Activated CD4-positive, CD25-positive, alpha-beta regulatory T cell treated with anti-CD3 and anti-CD28 coated beads, Interleukin-2, amount 50 U/mL, for 72 hours (primary cell): ENCODE measurements at places on chromosomes 2 and 18.
A peak's percentile ranks its signal among the peaks of the same experiment; 100 is the strongest.

DNA sequence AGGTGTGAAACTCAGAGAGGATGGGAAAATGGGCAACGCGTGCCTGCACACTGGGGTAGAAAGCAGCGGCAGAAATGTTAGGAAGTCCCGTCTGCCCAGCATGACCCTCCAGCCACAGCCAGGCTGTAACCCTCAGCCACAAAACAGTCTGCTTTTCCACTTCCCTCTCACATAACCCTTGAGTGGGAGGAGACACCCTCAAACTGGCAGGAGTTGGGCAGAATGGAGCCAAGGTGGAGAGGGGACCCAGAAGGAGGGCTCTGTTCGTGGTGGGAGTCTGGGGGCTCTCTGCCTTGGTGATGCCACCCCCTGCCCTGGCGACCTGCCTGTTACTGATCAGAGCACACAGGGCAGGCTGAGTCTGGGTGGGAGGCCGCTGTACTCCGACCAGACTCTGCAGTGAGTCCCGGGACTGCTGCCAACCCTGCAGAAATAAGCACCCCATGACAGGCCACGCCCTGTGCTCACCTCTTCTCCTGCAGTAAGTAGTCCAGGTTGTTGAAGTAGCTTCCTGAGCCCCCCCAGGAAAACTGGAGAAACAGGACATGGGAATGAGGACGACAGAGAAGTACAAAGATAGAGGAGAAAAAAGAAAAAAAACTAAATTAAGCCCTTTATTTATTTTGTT is 16.0 kb downstream of the FAM178B start:
- DNase-seq, result no peak

GRCh38 chr2:120576509-120577474 is 158.9 kb upstream of the GLI2 start:
- no peak for DNase-seq

- DNase-seq, result no peak
Measured at GRCh38 chr2:23524261-23524706, 139.3 kb downstream of the KLHL29 start.

DNA sequence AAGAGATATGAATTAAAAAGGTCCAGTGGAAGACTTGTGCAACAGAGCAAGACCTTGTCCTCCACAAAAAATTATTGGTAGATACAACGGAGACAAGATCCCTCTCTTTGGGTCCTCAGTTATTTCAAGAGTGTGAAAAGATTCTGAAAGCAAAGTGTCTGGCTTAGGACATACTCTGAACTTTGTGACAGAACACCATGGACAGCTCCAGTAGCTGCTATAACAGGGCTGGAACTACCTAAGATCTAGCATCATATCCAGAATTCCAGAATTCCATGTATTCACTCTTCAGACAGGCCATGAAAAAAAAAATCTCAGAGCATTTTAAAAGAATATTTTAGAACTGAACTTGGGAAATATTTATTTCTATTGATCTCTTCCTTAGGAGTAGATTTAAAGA is 74.8 kb upstream of the ZBTB14 start:
- no peak for DNase-seq

DNA sequence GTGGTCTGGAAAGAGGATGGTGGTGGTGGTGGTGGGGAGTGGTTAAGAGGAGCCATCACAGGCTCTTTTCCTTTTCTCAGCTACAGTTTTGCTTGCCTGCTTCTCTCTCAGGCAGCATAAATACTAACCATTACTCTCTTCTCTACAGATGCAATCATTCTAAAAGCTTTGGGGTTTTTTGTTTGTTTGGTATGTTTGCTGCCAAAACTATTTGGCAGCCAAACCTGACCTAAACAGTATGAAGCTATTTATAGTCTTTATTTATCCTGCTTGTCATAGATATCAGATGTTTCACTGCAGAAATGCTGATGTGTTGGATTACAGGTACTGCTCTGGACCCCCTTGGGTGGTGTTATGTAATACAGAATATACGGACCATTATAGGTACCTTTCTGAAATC is 15.3 kb downstream of the SIX3 start:
- DNase-seq, result no peak

DNA sequence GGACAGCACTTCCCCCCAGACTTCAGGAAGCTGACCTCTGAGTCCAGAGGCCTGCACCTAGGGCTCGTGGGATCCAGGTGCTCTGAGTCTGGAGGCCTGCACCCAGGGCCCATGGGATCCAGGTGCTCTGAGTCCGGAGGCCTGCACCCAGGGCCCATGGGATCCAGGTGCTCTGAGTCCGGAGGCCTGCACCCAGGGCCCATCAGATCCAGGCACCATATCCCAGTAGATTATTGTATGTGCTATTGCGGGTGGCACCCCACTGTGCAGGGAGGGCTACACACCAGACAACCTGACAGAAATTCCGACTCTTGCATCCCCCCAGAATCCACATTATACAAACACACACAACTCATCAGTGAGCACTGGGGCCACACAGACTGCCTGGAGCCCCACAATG is 515.2 kb downstream of the EIPR1 start:
- DNase-seq, result no peak

DNA sequence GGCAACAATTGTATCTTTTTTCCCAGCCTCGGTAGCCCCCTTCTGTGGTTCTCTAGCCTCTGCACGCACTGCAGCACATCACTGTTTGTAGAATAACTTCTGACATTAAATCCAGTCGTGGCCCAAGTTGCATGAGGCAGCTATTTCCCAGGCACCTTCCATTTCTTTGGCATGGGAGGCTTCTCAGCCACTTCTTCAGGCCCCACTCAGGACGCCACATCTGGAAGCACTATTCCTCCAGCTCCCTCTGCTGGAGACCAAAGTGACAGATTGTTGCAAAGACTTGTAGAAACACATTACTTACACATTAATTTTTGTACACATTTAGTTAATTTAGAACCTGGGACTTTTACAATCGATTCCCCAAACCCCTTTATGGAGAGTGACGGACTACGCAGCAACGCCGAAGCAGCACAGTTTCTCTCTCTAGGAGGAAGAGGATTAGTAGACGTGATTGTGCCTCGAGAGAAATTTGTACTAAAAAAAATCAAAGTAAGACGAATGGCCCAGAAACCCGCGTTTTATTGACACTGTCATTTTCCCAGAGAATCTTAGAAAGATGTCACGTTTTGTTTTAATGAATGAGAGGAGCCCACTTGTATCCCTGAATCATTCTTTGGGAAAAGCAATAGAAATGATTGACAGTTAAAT is 57.8 kb upstream of the RGPD5 start:
- DNase-seq, result no peak

GRCh38 chr2:119338826-119339561 is 27.6 kb downstream of the C2orf76 start:
- DNase-seq, result no peak

GRCh38 chr2:160087854-160088745 is 25.7 kb upstream of the PLA2R1 start:
- DNase-seq, result no peak

- DNase-seq, result no peak
Measured at GRCh38 chr2:74119339-74119738, 28.4 kb downstream of the BOLA3 start.

GRCh38 chr2:218893349-218894150 is 12.9 kb downstream of the WNT10A start:
- DNase-seq, result no peak

GRCh38 chr18:49411928-49412327 is 48.5 kb downstream of the DYM start:
- no peak for DNase-seq

GRCh38 chr18:69951182-69951581 is 3.5 kb upstream of the CD226 start:
- no peak for DNase-seq

DNA sequence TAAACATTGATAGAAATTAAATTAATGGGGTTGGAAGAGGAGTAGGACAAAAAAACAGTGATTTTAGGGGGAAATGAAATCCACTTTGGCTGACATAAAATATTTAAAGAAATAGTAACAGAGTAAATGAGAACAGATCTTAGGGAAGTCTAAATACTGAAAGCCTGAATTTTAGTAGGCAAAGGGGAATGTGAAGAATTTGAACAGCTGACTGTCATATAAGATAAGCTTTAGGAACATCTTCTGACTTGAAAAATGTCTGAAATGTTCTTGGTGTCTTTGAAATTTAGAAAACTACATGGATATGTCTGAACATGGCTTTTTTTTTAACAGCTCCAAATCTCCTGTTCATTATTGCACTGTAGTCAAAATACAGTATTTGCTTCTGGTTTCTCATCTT is 150.3 kb downstream of the CALCRL start:
- DNase-seq, result no peak

GRCh38 chr18:59715966-59716369 is 18.7 kb upstream of the CCBE1 start:
- no peak for DNase-seq

DNA sequence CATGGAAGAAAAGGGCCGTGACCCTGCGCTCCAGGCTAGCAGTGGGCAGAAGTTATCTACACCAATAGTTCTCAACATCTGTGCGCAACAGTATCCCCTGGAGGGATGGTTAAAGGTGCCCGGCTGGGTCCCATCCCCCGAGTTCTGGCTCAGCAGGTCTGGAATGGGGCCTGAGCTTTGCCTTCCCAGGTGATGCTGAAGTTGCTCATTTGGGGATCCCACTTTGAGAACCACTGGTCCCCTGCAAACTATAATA is 31.1 kb downstream of the DNMT3A start:
- DNase-seq, result no peak

GRCh38 chr18:36567800-36568199 is 261.0 kb downstream of the TPGS2 start:
- DNase-seq, result no peak

GRCh38 chr2:37659723-37660122 is 11.7 kb downstream of the CDC42EP3 start:
- no peak for DNase-seq

GRCh38 chr2:229287823-229288222 is 16.7 kb upstream of the PID1 start:
- DNase-seq, result no peak

- DNase-seq, result no peak
Measured at GRCh38 chr2:36485521-36485920, 112.4 kb downstream of the FEZ2 start.

GRCh38 chr2:62856228-62857040 is 150.9 kb downstream of the EHBP1 start:
- DNase-seq, result no peak

- DNase-seq, result no peak
Measured at GRCh38 chr18:61600422-61600821, 267.2 kb downstream of the CDH20 start.

DNA sequence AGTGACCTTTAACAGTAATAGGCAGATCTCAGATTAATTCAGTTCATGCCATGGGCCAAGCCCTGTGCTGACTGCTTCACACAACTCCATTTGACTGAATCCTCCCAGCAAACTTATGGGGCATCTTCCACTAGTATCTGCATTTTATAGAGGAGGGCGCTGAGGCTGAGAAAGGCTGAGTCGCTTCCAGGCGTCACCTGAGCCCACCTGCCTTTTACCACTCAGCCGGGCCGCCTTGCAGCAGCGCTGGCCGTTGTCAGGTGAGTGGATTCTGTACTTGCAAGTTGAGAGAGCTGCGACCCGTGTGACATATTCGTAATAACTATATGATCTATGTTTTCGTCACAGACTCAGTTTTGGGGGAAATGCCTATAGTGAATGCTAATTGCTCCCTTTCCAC is 59.3 kb upstream of the B3GNT7 start:
- no peak for DNase-seq

DNA sequence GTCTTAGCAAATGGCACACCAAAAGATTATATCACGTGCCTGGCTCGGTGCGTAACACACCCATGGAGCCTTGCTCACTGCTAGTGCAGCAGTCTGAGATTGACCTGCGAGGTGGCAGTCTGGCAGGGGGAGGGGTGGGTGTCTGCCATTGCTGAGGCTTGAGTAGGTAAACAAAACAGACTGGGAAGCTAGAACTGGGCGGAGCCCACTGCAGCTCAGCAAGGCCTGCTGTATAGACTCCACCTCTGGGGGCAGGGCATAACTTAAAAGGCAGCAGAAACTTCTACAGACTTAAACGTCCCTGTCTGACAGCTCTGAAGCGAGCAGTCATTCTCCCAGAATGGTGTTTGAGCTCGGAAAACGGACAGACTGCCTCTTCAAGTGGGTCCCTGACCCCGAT is 55.9 kb upstream of the FSHR start:
- no peak for DNase-seq

- DNase-seq, result no peak
Measured at GRCh38 chr2:123999681-124000080, 25.4 kb upstream of the CNTNAP5 start.

GRCh38 chr2:190069936-190070696 is 7.6 kb upstream of the MSTN start:
- DNase-seq, result no peak

- DNase-seq, result no peak
Measured at GRCh38 chr18:56168049-56168781, 470.2 kb downstream of the TXNL1 start.

DNA sequence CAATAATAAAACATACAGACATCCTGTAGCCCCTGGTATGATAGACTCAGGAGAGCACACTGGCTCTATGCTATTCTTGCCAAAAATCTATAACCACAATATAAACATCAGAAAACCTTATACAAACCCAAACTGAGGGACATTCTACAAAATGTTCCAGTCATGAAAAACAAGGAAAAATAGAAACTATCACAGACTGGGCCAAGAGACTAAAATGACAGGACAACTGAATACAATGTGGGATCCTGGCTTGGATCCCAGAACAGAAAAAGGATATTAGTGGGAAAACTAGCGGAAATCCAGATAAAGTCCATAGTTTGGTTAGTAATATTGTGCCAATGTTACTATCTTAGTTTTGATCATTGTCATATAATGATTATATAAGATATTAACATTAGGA is 29.6 kb upstream of the EPAS1 start:
- DNase-seq, result no peak

- no peak for DNase-seq
Measured at GRCh38 chr2:80469428-80469827, 164.9 kb upstream of the LRRTM1 start.

DNA sequence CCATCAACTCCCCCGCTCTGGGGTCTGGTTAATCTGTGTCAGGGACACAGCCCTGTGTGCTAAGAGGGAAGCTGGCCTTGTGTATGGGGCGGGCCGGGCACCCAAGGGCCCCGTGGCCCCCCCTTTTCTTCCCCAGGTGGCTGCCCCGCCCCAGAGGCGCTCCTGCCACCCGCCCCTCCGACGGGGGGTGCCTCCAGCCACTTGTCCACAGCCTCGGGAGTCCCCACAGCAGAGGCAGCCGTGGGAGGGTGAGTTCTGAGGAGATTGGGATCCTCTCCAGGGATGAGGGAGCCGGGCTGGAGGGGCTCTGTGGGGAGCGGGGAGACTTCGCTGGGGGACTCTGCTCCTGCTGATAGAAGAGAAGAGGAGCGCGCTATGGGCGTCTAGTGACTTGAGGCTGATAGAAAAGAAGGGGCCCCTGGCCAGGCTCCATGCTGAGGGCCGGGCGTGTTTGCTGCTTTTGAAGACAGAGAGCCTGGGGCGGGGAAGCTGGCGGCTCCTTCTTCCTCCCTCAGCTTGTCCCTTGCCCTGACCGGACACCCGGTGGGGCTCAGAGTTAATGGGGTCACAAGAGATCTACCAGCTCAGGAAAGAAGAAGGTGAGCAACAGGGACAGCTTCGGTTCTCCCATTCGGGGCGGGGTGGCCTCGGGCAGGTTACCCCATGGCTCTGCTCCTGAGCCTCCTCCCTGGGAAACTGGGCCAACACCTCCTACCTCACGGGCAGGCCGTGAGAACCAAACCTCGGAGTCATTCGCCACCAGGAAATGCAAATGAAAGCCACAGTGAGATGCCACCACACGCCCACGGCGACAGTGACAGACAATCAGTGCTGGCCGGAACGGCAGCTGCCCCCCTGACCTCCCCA is 89.4 kb upstream of the TAF1B start:
- DNase-seq, result peak; percentile 53
